NCI-H187 treated with DMSO at 0.1 percent for 48 hours (cell line): ENCODE measurements at places on chromosomes 4 and X.

DNA sequence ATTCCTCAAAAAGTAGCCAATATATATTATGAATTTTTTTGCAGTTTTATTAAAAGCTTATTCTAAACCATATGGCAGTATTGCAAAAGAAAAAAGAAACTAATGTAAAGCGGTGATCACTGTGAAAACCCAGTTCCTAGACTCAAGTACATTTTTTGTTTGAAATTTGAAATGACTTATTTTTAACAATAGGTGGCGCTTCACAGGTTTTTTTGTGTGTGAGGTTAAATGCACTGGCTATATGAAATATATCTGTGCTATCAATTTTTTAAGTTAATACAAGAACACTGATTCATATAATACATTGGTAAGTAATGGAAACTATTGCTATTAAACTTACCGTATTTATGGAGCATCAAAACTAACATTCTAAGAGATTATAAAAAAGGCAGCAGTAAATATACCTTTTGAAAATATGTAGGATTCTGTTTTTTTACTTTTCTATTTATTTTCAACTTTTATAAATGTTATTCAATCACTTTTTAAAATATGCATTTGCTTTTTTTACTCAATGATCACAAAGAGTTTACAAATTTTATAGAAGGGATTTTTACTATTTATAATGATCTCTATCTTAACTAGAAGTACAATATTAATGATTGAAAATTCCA is 5.6 kb upstream of the SPRY1 start:
- DNase-seq: no peak

DNA sequence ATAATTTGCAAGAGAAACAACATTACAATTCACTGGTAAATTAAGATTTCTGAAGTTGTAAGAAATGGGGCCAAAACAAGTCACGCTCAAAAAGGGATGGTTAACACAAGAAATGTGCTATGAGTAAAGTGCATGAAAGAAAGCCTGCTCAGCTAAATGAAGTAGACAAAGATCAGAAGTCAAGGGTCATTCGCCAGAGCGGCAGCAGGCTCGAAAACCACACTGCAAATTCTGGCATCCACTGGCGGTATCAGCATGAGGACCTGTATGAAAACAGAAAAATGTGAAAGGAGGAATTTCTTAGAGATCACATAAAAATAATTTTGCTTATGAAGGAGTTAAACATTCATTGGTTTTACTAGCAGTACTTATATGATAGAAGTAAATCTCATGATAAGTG is 49.6 kb downstream of the FBXL5 start:
- no peak for DNase-seq

GRCh38 chr4:145784036-145784435 is 104.1 kb downstream of the C4orf51 start:
- no peak for DNase-seq

DNA sequence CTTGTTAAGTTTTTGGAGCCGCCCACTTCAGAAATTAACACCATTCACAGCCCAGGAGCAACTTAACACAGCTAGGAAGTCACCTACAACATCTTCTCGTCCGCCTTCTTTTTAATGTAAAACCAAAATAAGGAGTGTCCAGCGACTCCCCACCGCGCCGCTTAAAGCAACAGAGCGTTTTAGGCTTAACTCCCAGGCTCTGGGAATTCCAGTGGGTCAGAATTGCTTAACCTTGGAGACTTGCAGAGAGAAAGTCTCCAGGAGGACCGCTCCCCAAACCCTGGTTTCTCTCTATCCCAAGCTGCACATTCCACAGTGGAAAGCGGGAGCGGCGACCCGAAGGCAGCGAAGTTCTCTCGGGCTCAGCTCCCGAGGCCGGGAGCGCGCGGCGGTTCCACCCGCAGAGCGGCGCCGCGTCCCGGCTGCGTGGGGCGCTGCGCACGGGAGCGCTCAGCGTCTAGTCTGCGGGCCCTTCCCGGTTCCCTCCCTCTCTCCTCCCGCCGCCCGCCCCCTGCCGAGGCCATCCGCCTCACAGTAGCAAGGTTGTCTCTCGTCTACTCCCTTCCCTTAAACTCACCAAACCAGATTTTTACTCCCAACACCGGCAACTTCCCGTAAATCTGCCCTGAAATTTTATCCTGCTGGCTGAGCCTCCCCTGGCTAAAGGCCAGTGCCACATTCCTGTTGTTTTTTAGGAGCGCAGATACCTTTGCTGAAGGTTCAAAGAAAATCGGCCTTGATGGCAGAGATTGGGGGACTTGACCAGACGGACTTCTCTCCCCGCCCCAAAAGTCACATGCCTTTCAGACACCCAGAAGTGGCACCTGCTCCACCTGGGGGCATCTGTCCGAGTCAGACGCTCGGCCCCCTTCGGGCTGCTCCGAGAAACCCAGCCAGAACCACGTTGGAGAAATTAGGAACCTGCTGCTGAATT is at the start of gene RBM47:
Gene RBM47 (minus strand): TSS at position 464 of the 934 bp plus-strand sequence. CDS start 190,971 bp downstream, outside the sequence.
- no peak for DNase-seq

- no peak for DNase-seq
Measured at GRCh38 chr4:143189528-143189927, 4.8 kb downstream of the USP38 start.

- DNase-seq: no peak
Measured at GRCh38 chr4:174118171-174118570, 165.3 kb downstream of the FBXO8 start.

GRCh38 chr4:154490583-154491340 is 837 bp downstream of the DCHS2 start:
- no peak for DNase-seq

- DNase-seq: no peak
Measured at GRCh38 chr4:163537114-163537513, 42.6 kb downstream of the TMA16 start.

DNA sequence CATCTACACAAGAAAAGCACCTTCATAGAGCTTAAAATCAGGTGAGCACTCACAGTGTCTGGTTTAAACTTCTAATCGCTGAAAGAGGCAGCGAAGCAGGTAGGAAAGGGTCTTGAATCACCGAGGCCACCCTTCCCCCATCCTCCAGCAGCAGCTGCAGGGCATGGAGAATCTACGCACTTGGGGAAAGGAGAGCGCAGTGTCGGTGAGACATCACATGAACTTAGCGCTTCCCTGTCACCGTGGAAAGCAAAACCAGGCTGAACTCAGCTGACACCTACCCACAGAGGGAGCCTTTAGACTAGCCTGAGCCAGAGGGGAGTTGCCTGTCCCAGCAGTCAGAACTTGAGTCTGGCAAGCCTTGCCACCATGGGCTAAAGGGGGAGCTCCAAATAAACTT is 197.2 kb upstream of the ZFP42 start:
- no peak for DNase-seq

DNA sequence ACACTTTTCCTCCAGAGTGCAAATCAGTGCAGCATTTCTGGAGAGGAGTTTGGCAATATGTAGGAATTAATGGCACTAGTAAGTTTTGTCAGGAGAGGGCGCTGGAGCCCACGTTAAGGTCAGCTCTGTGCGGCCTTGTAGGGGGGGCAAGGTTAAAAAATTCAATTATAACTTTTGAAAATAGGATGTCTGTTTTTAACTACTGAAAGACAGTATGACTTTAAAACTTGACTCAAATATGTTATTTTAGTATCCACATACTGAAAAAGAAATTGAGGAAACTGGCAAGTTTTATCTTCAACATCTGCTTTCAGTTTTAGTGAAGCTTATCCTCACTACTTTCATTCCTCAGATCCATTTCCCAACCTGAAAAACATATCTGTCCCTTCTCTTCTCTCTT is 30.9 kb upstream of the HSD17B13 start:
- DNase-seq: no peak

- DNase-seq: peak; percentile 74
Measured at GRCh38 chr4:184347251-184348239, 126.8 kb downstream of the IRF2 start.

GRCh38 chrX:64093761-64094160 is 111.7 kb downstream of the AMER1 start:
- no peak for DNase-seq

GRCh38 chrX:71215338-71215912 is 7.6 kb upstream of the GJB1 start:
- no peak for DNase-seq

DNA sequence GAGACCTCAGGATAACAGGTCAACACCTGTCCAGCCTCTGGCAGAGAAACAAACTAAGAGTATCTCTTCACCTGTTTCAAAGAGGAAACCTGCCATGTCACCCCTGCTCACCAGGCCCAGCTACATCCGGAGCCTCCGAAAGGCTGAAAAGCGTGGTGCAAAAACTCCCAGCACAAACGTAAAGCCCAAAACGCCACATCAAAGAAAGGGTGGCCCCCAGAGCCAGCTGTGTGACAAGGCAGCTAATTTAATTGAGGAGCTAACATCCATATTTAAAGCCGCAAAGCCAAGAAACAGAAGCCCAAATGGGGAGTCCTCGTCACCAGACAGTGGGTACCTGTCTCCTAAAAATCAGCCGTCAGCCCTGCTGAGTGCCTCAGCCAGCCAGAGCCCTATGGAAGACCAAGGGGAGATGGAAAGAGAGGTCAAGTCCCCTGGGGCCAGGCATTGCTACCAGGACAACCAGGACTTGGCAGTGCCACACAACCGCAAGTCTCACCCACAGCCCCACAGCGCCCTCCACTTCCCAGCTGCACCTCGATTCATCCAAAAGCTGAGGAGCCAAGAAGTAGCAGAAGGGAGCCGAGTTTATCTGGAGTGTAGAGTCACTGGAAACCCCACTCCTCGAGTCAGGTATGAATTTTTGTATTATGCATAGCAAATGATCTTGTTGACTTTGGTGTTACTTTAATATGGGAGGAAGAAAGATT is 15.1 kb downstream of the PALLD start:
- no peak for DNase-seq

DNA sequence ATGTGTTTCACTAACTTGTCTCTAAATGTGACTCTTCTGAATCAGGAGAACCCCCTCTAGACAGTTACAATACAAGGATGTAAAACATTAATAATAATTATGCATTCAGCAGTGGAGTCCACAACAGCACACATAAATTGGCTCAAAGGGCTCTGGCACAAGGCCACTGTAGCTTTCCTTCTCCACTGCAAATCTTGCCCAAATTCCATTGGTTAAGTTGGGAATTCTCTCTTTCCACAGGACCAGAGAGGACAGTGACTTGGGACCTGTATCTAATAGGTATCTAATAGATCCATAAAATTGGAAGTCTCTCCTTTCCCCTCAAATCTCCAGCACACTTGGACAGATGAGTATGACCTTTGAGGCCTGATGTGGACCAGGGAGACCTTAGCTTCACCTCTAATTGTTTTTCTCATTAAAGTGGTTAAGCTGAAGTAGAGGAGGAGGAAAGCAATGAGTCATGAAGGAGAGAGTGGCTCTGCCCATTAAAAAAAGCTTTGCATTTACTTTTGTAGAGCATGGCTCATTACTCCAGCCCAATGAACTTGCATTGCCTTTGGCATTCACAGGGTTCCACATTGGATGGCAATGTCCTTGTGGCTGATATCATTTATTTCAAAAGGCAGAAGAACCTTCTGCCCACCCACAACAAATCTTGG is 72.3 kb upstream of the SH3RF1 start:
- DNase-seq: no peak

DNA sequence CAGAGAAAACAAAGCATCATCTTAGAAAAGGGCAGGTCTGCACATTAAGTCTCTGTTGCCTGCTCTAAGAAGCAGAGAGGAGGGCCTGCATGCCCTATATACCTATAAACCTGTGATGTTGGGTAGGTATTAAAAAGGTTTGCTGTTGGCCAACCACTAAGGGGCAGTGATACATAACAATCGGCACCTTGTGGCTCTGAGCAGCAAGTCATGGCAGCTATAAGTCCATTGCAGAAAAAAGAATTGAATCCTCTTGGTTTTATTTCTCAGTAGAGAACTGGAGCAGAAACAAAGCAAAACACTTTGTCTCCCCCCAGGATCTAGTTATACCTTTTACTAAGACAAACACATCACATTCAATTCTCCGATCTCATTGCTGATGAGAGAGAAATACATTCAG is 1364.4 kb downstream of the STIM2 start:
- DNase-seq: no peak

GRCh38 chrX:133417364-133417763 is 2.1 kb upstream of the GPC4 start:
- DNase-seq: no peak

DNA sequence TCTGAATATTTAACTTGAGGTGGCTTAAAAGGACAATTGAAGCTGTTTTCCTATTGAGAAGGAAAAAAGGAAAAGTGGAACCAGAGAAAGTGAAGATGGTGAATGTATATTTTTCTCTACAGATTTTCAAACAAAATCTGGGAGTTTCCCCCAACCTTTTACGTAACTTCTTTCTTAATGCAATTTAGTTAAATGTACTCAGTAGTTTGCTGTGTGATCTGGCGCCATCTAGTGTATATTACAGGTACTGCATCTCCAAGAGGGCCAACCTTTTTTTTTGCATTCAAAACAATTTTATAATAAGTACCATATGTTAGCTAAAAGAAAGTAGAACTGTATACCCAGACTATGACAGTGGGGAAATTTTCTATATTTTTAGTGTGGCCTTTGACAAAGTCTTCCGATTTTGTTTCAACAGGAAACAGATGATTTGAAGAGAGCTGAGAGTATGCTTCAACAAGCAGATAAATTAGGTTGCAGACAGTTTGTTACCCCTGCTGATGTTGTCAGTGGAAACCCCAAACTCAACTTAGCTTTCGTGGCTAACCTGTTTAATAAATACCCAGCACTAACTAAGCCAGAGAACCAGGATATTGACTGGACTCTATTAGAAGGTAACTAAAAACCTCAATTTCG is 82.0 kb downstream of the PLS3 start:
- DNase-seq: peak; percentile 5

GRCh38 chr4:38663090-38663800 is 754 bp upstream of the KLF3 start:
- DNase-seq: peak; percentile 37

- DNase-seq: no peak
Measured at GRCh38 chrX:71618303-71618721, at the start of gene CXCR3. Gene CXCR3, minus strand, starts transcription at chrX:71618511. Its CDS starts 62 bp downstream, at chrX:71618449.

DNA sequence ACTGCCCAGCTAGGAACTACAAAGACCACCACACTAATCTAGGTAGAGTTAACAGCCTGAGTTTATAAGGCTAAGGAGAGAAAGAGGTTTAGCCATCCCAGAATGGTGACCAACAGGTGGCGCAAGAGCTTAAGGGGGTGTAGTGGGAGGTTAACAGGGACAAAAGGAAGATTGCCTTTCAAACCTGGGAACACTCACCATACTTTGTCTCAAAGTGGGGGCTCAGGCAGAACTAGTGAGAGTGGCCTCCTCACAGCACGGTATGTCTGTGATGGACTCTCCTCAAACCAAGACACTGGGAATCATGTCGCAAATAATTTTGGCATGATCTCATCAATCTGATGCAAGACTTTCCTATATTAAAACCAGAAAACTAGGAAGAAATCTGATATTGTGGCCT is 23.4 kb downstream of the CCNI start:
- peak; percentile 25 for DNase-seq

DNA sequence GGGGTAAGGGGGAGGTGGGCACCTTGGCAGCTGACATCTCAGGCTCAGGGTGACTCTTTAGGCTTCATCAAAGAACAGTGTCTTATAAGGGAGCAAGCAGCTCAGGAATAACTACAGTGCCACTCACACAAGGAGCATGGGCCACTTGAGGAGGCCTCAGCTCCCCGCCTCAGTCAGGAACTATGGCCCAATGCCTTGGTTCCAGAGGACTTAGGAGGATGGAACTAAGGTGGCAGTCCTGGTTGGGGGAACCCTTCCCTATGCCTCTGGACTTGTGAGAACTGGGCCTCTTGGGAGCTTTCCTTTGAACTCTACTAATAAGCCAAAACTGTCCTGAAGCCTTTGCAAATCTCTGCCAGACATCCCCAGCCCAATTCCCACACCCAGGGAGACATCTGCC is 160.6 kb downstream of the EFNB1 start:
- no peak for DNase-seq

GRCh38 chrX:132664273-132664672 is 175.4 kb upstream of the MBNL3 start:
- DNase-seq: no peak

GRCh38 chr4:36301127-36301526 is 19.7 kb downstream of the DTHD1 start:
- no peak for DNase-seq
